ENCODE measurements at places on chromosomes 16 and 17.

- DNase-seq, result no peak
These were observed 176.3 kb downstream of the HS3ST4 start for GRCh38 chr16:25868106-25868505.

GRCh38 chr17:42475835-42476234 lies 17.2 kb downstream of the ATP6V0A1 start:
- DNase-seq, result no peak

GRCh38 chr17:55149485-55149884 lies 115.3 kb upstream of the HLF start:
- no peak for DNase-seq

GRCh38 chr16:75566758-75567255 lies 628 bp downstream of the GABARAPL2 start:
- no peak for DNase-seq

- DNase-seq, result no peak
These were observed 87.6 kb downstream of the ZNF778 start for GRCh38 chr16:89304941-89305705.

- DNase-seq, result peak; percentile 66
These were observed 2.1 kb upstream of the EPOP start for GRCh38 chr17:38676706-38677504.

GRCh38 chr16:87702325-87702811 lies 63.4 kb downstream of the KLHDC4 start:
- peak; percentile 13 for DNase-seq

GRCh38 chr17:20278805-20279204 lies 188.5 kb downstream of the LGALS9B start:
- DNase-seq, result no peak

GRCh38 chr16:48676836-48677235 lies 66.9 kb upstream of the N4BP1 start:
- DNase-seq, result no peak

GRCh38 chr16:27642756-27643155 lies 92.8 kb downstream of the KATNIP start:
- no peak for DNase-seq

DNA sequence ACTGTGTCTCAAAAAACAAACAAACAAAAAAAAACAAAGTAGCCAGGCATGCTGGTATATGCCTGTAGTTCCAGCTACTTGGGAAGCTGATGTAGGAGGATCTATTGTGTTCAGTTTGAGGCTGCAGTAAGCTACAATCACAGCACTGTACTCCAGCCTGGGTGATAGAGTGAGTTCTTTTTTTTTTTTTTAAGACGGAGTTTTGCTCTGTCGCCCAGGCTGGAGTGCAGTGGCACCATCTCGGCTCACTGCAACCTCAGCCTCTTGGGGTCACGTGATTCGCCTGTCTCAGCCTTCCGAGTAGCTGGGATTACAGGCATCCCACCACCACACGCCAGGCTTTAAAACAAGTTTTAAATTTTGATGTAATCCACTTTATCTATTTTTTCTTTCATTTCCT lies 80.2 kb upstream of the STAC2 start:
- DNase-seq, result no peak

GRCh38 chr17:51115179-51115578 lies 5.5 kb downstream of the SPAG9 start:
- DNase-seq, result no peak

- no peak for DNase-seq
These were observed 5.1 kb downstream of the GGA2 start for GRCh38 chr16:23505180-23505665.

DNA sequence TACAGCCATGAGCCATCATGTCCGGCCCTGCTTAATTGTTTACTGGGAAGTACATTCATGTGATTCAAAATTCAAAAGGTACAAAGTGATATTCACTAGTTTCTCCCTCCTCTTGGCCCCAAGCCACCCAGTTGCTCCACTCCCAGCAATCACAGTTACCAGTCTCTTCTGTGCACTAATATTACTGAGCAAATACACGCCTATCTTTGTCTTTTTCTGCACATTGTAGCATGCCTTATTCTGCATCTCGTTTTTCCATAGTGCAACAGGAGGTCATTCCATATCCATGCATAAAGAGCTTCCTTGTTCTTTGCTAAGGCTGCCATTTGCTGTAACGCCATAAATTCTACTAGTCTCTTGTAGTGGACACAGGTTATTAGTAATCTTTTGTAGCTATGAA lies 2.2 kb upstream of the ALOX15 start:
- DNase-seq, result no peak

DNA sequence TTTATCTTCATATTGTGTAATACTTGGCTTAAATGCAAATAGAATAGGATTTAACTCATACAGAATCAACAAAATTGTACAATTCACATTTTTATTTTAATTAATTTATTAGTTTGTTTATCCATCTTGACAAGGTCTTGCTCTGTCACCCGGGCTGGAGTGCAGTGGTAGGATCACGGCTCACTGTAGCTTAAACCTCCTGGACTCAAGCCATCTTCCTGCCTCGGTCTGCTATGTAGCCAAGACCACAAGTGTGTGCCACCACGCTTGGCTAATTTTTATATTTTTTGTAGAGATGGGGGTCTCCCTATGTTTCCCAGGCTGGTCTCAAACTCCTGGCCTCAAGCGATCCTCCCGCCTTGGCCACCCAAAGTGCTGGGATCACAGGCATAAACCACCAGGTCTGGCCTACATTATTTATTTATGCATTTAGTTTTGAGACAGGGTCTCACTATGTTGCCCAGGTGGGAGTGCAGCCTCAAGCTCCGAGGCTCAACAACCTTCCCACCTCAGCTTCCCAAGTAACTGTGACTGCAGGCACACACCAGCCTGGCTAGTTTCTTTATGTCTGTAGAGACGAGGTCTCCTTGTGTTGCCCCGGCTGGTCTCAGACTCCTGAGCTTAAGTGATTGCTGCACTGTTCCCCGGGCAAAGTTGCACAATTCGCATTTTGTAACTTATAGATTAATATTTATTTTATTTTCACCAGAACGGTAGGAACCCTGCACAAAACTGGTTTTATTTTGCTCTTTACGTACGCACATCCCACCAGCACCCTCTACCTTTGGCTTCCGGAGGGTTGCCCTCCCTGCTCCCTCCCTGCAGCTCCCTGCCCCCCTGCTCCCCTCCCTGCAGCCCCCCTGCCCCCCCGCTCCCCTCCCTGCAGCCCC lies 4.9 kb downstream of the DPEP1 start:
- no peak for DNase-seq

- DNase-seq, result no peak
These were observed 25.9 kb downstream of the HOXB1 start for GRCh38 chr17:48504953-48505352.

- no peak for DNase-seq
These were observed 124.1 kb downstream of the SOX9 start for GRCh38 chr17:72244956-72245355.

DNA sequence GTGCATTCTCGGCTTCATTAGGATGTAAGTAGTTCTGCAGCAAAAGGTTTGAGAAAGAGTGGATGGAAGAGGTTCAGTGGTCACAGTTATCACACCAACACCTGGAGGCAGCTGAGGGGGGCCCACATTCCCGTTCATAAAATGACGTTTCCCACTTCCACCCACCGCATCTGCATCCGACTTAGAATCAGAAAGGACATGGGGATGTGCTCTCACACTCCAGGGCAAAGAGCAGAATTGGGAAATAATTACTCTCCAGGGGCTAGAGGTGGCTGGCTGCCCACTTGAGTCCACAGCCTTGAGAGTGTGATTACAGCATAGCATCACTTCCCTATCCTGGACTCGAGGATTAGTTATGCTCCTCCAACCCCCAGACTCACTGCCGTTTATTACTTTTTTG lies 122.0 kb downstream of the CPPED1 start:
- DNase-seq, result no peak

DNA sequence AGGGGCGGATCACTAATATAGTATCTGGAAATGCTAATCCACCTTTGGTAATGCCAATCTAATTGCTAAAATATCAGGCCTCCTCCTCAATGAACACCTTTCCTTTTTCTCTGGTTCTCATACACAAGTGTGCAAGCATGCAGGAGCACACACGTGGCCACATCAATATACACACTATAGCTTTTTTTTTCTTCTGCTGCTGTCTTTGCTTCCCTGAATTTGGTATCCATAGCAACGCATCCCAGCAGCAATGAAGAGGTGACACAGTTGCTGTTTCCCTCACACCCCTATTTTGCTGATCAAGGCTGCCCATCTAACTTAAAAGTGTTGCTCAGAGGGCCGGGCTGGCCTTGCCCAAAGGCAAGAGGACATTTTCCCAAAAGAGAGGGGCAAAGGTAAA lies 15.4 kb downstream of the NOG start:
- no peak for DNase-seq

GRCh38 chr16:89999831-90000574 lies 19.3 kb downstream of the DBNDD1 start:
- DNase-seq, result no peak

GRCh38 chr17:68378268-68379176 lies 78.8 kb downstream of the WIPI1 start:
- DNase-seq, result no peak

- no peak for DNase-seq
These were observed 20.2 kb downstream of the NGFR start for GRCh38 chr17:49515196-49515770.

- no peak for DNase-seq
These were observed 1.2 kb downstream of the CHST5 start for GRCh38 chr16:75534560-75535205.

DNA sequence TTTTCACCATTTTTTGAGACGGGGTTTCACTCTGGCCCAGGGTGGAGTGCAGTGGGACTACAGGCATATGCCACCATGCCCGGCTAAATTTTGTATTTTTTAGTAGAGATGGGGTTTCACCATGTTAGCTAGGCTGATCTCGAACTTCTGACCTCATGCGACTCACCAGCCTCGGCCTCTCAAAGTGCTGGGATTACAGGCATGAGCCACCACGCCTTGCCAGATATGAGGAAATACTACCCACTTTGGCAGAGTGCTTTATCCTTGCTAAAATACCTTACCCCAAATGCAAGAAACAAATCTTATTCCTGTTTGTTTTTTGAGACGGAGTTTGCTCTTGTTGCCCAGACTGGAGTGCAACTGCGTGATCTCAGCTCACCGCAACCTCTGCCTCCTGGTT lies 62.9 kb upstream of the MGAT5B start:
- no peak for DNase-seq

- DNase-seq, result peak; percentile 21
These were observed 43.6 kb downstream of the NOS2 start for GRCh38 chr17:27756467-27757371.

GRCh38 chr16:88924834-88925539 lies 52.0 kb downstream of the CBFA2T3 start:
- no peak for DNase-seq

GRCh38 chr16:75108792-75109731 lies 7.5 kb downstream of the LDHD start:
- peak; percentile 27 for DNase-seq

DNA sequence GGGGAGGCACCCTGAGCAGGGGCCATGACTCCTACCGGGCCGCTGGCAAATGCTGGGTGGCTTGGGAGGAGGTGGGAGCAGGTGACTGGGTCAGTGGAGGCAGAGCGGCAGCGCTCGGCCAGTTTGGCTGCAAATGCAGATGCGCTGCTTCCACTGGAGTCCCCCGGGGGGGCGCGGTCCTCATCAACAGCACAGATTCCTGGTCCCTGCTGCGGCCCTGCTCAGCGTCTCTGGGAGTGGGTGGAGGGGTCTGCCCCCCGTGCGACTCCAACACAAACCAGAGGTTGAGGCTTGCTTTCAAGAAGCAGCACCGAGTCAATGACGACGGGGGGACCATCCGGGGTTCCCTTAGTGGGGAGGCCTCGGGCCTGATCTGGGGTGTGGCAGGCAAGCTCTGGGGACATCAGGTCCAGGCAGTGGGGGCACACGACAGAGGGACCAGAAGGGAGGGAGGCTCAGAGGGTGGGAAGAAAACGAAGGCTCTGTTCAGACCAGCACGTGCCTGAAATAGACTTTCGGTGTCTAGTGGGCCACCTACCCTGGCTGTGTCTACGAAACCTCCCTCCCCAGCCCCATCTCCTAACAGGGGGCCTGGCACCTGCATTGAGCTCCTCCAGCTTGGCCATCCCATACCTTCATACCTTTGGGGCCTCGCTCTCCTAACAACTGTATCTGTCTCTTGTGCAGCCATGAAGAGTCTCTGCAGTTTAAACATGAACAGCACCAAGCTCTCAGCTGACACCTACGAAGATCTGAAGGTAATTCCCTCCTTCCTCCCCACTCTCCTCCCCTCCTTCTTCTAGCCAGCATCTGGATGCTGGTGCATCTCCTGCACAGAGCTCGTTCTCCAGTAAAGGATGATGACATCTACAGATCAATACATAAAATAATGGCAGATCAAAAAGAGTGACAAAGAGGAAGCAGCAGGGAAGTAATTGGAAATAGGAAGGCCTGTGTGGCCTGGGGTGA lies 72.5 kb upstream of the PLCG2 start:
- no peak for DNase-seq

DNA sequence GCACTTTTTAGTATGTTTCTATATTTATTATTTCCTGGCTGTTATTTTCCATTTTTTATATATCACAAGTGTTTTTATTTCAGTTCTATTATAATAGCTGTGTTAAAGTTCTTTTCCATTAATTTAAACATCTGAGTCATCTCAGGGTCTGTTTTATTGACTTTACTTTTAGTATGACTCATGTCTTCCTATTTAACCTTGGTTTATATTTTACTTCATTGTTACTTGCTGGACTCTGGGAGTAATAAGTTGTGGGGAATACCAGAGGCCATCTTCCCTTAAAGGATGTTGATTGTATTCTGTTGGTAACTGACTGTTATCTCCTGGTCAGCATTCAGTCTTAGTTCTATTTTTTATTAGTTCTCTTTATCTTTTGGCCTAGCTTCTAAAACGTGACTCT lies 1508.2 kb downstream of the CDH11 start:
- no peak for DNase-seq

DNA sequence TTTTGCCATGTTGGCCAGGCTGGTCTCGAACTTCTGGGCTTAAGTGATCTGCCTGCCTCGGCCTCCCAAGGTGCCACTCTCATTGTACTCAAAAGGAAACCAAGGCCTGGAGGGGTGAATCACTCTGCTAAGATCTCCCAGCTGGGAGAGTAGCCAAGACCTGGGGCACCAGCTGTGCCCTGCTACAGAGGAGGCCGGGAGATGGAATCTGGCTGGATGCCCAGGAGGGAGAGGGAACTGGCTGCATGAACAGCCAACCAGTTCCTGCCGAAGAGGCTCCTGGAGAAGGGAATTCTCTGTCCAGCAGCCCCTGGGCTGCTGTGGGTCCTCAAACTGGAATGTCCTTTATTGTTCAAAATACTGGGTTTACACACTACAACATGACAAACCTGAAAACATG lies 238.7 kb upstream of the CIBAR2 start:
- DNase-seq, result no peak

GRCh38 chr16:17177242-17177958 lies 293.4 kb downstream of the XYLT1 start:
- no peak for DNase-seq

DNA sequence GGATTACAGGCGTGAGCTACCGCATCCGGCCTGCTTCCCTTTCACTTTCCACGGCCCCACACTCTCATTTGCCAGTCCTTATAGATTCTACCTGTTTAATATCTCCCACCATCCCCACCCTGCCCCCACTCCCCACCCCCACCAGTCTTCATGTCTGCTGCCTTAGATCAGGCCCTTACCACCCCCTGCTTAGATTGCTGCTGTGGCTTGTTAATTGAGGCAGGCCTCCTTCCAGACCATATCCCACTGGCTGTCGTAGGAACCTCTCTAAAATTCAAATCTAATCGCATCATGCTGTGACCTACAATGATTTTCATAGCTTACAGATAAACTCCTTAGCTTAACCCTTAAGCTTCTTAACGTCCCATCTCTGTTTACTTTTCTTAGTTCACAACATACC lies 4.9 kb downstream of the IQCK start:
- no peak for DNase-seq

GRCh38 chr16:10150906-10151305 lies 31.3 kb downstream of the GRIN2A start:
- no peak for DNase-seq
